ENCODE measurements at places on chromosomes 5 and 9.

GRCh38 chr5:7464182-7464581 lies 68.2 kb downstream of the ADCY2 start:
- H3K27ac ChIP-seq: no peak overlapping the region
- no peaks in the 10 kb centered on the region for H3K27me3 ChIP-seq
- H3K4me1 ChIP-seq: peaks cover 10% of the 10 kb centered on the region
- no peaks in the 10 kb centered on the region for H3K36me3 ChIP-seq
- no peak overlapping the region for H3K4me3 ChIP-seq

DNA sequence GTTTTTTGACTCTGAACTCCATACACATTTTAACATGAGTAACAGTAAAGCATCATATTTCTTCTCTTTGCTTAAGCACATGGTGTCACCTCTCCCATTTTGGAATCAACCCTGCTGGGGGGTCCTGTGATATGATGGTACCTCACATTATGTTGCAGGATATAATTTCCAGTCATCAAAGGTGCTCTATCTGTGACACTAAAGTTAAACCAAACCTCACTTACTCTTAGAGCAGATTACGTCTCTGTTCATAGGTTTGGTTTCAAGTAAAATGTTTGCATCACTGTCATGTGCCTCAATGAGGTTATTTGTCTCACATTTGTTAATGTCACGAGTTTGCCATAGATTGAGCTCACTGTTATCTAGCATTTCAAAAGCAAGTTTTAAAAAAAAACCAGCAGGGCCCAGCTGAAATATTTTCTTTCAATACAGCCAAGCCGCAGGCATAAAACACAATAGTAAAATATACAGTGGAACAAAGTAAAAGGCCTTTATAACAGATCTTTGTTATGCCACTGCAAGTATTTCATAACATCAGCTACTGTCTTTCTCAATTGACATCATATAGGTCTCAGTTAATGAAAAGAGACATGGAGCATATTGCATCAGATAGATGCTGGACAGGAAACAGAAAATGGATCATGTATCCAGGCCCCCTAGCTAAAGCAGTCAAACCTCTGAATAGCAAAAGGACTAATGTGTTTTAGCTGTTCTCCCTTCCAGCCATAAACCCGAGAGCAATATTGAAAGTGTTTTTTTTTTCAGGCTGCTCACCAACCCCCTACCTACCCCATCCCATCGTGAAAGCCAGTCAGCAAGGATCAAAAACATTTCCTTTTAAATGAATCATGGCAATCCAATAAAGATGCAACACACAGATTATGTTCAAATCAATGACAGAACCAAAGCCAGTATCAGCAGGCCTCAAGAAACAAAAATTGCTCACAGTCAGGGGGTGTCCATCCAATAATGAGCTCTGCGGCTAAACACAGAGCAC lies 182.1 kb upstream of the ITGA1 start:
- DNase-seq: no peak
- H3K4me1 ChIP-seq: no peaks in the 10 kb centered on the region
- no peaks in the 10 kb centered on the region for H3K36me3 ChIP-seq

DNA sequence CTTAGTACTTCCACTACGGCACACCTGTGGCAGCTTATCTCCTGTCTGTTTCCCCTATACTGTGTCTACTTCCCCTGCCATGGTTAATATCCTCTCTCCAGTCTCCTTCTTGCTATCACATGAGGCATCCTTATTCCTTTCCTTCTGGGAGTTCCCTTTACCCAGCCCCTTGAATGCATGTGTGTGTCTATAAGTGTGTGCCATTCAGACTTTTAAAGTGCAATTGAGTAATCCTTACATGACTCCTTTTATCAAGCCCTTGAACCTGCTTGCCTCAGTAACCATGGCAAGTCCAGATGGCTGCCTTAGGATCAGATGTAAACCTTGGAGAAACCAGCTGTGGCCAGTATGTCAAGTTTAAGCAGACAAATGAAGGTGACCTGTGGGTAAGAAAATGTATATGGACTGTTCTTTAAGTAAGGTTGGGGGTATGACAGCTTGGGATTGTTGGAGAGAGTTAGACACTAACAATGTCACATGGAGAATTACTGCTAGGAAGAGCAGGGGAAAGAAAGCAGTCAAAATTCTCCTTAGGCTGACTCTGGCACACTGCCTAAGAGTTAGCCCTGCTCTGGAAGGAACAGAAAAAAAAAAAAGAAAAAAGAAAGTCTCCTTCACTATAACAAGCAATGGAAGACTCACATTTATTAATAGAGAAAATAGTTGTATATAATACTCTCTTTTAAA lies 142.1 kb downstream of the HINT1 start:
- H3K27me3 ChIP-seq: no peaks in the 10 kb centered on the region
- no peak overlapping the region for H3K27ac ChIP-seq
- no peaks in the 10 kb centered on the region for H3K36me3 ChIP-seq
- H3K4me3 ChIP-seq: no peak overlapping the region
- no peaks in the 10 kb centered on the region for H3K4me1 ChIP-seq

DNA sequence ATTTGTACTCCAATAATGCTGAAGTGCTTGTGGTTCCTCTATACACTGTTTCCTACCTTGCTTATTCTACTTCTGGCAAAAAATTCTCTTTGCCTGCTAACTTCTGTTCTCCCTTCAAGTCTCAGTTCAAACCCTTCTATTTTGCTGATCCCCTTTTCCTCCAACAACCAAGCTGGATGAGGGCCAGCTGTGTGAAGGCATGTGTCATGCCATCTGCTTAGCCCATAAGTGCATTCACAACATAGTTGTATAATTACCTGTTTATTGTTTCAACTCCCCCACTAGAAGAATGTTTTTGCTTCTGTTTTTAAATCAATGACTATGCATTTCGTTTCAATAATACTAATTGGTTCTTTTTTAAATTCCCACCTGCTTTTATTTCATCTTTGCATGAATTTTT lies 1951.4 kb upstream of the WWC1 start:
- peaks cover 1% of the 10 kb centered on the region for H3K4me1 ChIP-seq
- H3K4me3 ChIP-seq: no peak overlapping the region
- no peaks in the 10 kb centered on the region for H3K27me3 ChIP-seq
- H3K36me3 ChIP-seq: no peaks in the 10 kb centered on the region

GRCh38 chr9:130997395-130997684 lies 11.6 kb upstream of the LAMC3 start:
- no peak overlapping the region for H3K4me3 ChIP-seq
- H3K4me1 ChIP-seq: peaks cover 8% of the 10 kb centered on the region
- DNase-seq: no peak
- H3K27me3 ChIP-seq: no peaks in the 10 kb centered on the region
- no peaks in the 10 kb centered on the region for H3K36me3 ChIP-seq
- H3K27ac ChIP-seq: no peak overlapping the region

GRCh38 chr5:57199866-57200265 lies 26.0 kb downstream of the GPBP1 start:
- no peak overlapping the region for H3K4me3 ChIP-seq
- no peak overlapping the region for H3K27ac ChIP-seq
- DNase-seq: peak; percentile 56
- H3K27me3 ChIP-seq: no peaks in the 10 kb centered on the region
- no peaks in the 10 kb centered on the region for H3K36me3 ChIP-seq
- H3K4me1 ChIP-seq: peaks cover 3% of the 10 kb centered on the region

DNA sequence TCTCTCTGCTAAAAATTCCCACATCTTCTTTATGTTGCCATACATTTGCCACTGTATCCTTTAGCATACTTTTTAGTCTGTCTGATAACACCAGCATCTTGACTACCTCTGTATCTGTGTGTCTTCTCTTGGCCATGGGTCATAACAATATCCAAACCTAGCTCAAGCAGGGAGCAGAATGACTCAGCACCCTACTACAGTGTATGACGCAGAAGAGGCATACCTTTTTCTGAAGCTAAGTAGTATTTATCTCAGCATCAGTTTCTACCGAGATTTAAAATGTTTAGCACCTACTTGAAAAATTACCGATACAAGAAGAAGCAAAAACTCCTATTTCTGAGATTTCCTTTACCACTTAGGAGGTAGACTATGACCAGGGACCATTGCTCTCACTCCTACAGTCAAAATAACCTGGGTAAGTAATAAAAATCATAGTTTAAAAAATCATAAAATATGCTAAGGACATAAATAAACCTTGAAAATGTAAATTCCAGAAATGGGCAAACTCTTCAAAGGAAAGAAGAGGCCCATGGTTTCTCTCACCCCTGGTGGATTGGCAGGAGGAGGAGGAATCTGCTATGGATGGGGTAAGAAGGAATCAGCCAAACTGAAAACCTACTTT lies 286.5 kb downstream of the MAST4 start:
- H3K27ac ChIP-seq: no peak overlapping the region
- no peaks in the 10 kb centered on the region for H3K4me1 ChIP-seq
- H3K4me3 ChIP-seq: no peak overlapping the region
- DNase-seq: no peak
- no peaks in the 10 kb centered on the region for H3K27me3 ChIP-seq
- H3K36me3 ChIP-seq: no peaks in the 10 kb centered on the region

- H3K4me3 ChIP-seq: no peak overlapping the region
- H3K27me3 ChIP-seq: no peaks in the 10 kb centered on the region
- DNase-seq: no peak
- no peaks in the 10 kb centered on the region for H3K36me3 ChIP-seq
- H3K27ac ChIP-seq: no peak overlapping the region
These were observed 358.7 kb upstream of the ITGA1 start for GRCh38 chr5:52428977-52429489.

DNA sequence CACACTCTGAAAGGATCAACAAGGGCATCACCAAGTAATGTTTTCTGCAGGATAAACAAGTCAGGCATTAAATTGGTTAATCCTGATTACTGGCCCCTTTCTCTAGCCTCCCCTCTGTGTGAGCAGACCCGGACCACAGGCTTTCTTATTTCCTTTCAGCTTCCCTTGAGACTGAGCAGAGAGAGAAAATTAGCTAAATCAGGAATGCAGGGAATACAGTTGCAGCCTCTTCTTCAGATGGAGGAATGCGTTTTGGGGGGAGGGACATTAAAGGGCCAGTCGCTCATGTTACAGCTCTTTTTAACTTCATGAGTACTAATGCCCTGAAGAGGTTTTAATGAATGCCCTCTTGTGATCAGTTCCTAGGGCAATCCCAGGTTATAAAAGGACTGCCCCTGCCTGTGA lies 19.8 kb downstream of the PCDHAC2 start:
- H3K36me3 ChIP-seq: no peaks in the 10 kb centered on the region
- H3K27ac ChIP-seq: peak overlapping the region; percentile 78
- no peak overlapping the region for H3K4me3 ChIP-seq
- peak; percentile 94 for DNase-seq

- H3K4me3 ChIP-seq: no peak overlapping the region
- DNase-seq: peak; percentile 92
- peaks cover 3% of the 10 kb centered on the region for H3K4me1 ChIP-seq
- no peaks in the 10 kb centered on the region for H3K36me3 ChIP-seq
- H3K27ac ChIP-seq: peak overlapping the region; percentile 47
- no peaks in the 10 kb centered on the region for H3K27me3 ChIP-seq
These were observed 932.5 kb upstream of the WWC1 start for GRCh38 chr5:167358868-167359492.

DNA sequence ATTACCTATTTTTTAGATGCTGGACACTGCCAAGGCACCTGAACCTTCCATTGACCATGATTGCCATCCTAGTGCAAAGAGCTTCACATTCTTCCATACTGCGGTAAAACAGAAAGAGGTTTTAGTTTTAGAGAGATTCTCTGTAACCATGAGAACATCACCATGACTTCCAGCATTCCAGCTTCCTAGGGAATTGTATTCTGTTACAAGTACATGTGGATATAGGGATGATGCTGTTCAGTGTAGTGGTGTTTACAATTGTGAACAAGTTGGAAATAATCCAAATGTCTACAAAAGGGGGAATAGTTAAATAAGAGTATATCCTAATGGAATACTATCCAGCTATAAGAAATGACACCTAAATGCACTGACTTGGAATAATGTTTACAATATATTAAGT lies 22.4 kb downstream of the NIPSNAP3B start:
- no peaks in the 10 kb centered on the region for H3K4me1 ChIP-seq
- H3K27ac ChIP-seq: no peak overlapping the region
- H3K36me3 ChIP-seq: no peaks in the 10 kb centered on the region
- H3K27me3 ChIP-seq: no peaks in the 10 kb centered on the region

DNA sequence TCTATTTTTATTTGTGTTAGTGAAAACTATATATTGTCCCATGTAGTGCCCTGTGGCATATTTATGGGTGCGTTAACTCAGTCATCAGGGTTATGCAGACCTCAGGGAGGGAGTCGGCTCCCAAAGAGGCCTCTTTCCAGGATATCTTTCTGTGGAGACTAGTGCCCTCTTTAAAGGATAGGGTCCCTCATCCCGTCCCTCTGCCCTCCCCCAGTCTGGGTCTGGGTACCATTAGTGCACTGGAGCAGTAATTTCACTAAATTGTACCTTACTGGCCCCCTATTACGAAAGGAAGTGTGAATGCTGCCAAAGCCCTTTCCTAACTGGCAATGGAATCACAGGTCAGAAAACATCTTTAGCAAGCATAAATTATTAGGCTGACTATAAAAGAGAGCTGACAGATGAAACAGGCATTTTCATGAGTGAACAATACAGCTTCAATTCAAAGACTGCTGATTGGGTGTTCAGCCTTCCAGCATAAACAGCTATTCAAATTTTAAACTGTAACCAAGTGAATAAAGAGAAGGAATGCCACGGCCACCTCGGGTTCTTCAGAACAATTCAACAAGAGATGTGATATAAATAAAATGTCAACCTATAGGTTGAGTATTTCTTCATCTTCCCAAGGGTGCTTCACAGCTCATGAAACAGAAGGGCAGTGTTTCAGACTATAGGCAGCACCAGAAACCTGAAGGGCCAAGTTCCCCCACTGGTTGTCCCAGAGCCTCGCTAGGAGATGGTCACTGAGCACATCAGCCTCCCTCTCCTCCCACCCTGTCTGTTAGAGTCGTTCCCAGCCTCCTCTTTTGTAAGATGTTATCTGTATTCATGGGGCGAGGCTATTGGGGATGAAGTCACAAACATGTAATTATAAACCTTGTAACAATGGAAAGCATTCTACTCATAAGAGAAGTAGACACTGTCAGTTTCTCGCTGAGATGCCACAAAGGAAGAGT lies 318.7 kb downstream of the TMEM161B start:
- H3K4me1 ChIP-seq: no peaks in the 10 kb centered on the region
- no peak overlapping the region for H3K4me3 ChIP-seq
- peak; percentile 13 for DNase-seq
- no peaks in the 10 kb centered on the region for H3K36me3 ChIP-seq
- H3K27ac ChIP-seq: no peak overlapping the region

- H3K4me1 ChIP-seq: no peaks in the 10 kb centered on the region
- H3K4me3 ChIP-seq: no peak overlapping the region
- H3K27ac ChIP-seq: no peak overlapping the region
These were observed 10.7 kb upstream of the PUM3 start for GRCh38 chr9:2854617-2855016.

DNA sequence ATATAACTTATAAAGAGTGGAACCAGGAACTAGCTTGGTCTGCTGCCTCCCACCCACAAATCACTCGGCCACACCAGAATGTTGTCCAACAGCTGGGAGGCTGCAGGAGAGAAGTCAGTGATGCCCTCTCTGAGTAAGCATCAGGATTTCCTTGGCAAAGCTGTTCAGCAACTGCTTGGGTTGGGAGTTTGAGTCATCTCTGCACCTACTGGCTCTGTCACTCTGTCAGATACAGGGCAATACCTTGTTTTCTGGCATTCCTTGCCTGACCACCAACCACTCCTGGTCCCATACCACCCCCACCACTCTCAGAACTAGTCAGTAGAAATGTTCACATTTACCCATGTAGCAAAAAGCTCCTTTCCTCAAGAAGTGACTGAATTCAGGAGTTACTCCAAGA lies 36.8 kb upstream of the GCNT4 start:
- no peaks in the 10 kb centered on the region for H3K36me3 ChIP-seq
- H3K4me1 ChIP-seq: peaks cover 7% of the 10 kb centered on the region
- peak; percentile 22 for DNase-seq
- H3K4me3 ChIP-seq: no peak overlapping the region
- H3K27me3 ChIP-seq: no peaks in the 10 kb centered on the region
